Fibroblast of skin of left quadriceps (primary cell): ENCODE measurements at places on chromosomes 16 and 17.

DNA sequence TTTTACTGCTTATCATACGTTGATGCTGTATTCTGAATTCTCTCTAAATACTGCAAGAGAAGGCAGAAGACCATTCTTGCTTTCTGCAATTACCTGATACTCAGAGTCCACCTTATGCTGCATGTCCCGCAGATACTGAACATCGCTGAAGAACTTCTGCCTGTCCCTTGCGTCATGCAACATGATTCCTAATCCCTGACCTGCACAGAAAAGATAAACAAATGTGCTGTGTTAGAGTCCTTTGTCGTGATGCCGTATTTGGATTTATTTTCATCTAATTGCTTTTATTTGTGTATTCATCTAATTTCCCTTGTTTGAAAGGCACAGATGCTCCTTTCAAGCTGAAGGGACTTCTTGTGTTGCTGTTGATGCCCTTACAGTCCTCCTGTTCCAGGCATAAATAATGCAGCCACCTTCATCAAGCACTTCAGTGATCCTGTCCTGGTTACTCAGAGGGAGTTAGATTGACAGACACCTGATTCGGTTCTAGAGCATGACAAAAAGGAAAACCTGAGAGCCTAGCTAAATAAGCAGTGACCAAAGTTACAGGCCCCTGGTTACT is 6.5 kb downstream of the MARCHF10 start:
- no peak for DNase-seq

- DNase-seq, result peak; percentile 47
These were observed 5.0 kb downstream of the SEC14L1 start for GRCh38 chr17:77145612-77146245.

DNA sequence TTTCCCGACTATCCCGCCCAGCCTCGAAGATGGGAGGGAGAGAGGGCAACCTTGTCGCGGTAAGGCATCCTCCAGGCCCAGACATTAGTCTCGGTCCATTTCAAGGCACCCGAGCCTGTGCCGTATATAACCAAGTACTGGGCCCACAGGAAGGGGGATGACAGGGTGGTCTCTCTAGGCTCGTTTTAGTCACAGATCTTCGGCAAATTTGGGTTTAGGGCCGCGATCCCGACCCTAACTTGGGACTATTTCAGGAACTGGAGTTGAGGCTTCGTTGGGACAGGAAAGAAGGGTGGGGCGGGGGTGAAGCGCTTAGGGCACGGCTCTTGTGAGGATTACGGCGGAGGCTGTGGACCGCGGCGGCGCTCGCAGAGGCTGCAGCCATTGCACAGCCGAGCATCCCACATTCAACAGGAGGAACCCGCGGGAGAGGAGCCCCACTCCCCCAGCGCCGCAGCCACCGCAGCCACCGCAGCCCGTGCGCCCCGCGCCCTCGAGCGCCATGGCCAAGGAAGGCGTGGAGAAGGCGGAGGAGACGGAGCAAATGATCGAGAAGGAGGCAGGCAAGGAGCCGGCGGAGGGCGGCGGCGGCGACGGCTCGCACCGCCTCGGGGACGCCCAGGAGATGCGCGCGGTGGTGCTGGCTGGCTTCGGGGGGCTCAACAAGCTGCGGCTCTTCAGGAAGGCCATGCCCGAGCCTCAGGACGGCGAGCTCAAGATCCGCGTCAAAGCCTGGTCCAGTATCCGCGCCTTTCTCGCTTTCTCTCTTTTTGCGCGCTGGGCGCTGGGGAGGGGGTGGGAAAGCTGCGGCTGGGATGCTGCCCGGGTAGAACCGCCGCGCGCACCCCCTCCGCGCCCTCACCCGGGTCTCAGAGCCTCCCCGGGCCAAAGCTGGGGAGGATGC is at the start of gene VAT1L:
Gene VAT1L, plus strand, starts transcription at position 384 of the 904 bp plus-strand sequence. Its CDS starts 119 bp downstream, at position 503.
- DNase-seq, result peak; percentile 31

DNA sequence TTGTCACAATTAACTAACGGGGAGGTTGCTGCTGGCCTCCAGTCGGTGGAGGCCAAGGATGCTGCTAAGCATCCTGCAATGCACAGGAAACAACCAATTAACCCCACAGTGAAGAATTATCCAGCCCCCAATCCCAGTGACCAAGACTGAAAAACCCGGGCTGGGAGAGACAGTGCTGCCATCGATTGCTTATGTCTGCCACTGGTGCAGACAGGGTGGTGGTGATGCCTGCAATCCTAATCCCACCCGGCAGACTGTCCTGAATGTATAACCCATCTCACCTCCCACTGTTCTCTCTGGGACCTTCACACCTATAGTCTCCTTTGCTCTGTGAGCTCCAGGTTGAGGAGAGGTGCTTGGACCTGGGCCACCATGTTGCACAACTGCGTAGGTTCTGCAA is 42.3 kb upstream of the KLHDC4 start:
- no peak for DNase-seq

GRCh38 chr17:52025236-52025635 is 133.3 kb downstream of the CA10 start:
- peak; percentile 23 for DNase-seq

DNA sequence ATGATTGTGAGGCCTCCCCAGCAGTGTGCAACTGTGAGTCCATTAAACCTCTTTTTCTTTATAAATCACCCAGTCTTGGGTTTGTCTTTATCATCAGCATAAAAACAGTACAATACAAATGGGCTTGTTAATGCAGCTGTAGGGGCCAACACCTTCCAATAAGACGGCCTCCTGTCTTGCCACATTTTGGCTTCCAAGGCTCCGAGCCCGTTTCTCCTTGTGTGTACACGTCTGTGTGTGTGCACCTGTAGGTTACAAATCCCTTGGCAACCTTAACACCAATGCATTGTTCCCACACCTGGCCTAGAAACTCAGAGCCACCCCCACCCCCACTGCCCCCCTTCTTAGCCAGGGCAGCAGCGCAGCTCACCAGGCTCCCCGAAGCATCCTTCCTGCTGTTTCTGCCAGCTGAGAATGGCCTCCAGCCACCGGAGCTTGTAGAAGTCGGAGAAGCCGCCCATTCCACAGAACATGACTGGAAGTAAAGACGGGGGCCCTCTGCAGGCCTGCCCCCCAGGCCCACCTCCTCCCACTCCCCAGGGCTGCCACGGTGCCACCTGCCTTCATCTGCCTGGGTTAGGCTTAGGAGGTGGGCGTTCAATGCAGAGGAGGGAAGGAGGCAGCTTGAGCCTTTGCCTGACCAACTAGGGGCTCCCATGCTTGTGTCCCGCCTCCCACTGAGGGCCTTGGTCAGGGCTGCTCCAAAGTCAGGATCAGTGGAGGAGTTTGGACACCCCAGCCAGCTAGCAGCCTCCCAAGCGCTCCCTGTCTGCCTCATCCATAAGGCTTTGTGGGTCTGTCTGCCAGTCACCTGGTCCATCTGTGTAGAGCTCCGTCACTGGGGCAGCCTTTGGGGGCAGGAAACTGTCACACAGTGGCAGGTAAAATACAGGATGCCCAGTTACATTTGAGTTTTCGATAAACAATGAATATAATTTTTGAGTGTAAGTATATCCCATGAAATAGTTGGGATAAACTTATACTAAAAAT is 10.6 kb downstream of the C16orf89 start:
- no peak for DNase-seq
